ENCODE measurements at places on chromosomes 4 and X.

DNA sequence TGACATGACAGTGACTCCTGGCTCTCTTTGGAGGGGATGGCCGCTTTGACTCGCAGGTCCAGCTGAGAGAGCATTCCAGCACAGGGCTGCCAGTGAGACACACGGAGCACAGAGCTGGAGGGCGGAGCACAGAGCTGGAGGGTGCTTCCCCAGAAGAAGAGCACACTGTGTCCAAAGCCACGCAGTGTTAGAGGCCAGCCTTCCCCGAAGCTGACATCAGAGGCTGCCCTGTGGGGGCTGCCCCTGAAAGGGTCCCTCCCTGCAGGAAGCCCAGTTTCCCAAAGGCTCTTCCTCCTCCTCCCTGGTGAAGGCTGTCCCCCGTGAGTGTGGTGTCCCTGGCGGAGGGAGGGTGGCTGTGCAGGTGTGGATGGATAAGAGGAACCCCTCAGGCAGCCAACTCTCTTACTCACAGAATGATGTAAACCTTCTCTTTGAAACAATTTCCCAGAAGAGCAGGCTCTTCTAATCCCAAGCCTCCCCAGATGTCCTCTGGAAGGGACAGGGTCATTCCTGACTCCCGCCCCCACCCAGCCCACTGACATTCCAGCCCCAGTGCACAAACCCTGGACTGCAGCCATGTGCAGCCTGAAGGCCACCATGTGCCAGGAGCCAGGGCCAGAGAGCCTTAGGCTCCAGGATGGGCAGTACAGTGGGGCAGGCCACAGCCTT, 53.4 kb downstream of the PSAPL1 start:
- DNase-seq: no peak

- no peak for DNase-seq
Observed at GRCh38 chr4:182538031-182538430, 294.8 kb downstream of the TENM3 start.

DNA sequence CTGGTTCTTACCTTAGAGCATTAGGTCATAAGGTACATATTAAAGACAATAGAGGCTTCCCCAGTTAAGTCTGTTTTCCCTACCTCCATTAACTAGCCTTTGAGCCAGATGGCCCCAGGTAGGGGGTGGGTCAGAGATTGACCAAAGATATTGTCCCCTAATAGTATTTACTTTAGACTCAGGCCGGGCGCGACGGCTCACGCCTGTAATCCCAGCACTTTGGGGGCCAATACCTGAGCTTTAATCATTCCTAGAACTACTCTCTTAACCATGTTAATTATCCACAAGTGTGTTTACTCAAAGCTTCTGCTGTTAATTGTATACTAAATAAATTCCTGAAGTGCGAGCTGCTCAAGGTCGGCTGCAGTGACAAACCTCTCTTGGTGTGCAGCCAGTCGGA, 28.0 kb upstream of the AMBN start:
- no peak for DNase-seq

- no peak for DNase-seq
Observed at GRCh38 chr4:68349279-68349648, 626 bp downstream of the YTHDC1 start.

- no peak for DNase-seq
Observed at GRCh38 chr4:52372269-52372668, 286.8 kb downstream of the USP46 start.

DNA sequence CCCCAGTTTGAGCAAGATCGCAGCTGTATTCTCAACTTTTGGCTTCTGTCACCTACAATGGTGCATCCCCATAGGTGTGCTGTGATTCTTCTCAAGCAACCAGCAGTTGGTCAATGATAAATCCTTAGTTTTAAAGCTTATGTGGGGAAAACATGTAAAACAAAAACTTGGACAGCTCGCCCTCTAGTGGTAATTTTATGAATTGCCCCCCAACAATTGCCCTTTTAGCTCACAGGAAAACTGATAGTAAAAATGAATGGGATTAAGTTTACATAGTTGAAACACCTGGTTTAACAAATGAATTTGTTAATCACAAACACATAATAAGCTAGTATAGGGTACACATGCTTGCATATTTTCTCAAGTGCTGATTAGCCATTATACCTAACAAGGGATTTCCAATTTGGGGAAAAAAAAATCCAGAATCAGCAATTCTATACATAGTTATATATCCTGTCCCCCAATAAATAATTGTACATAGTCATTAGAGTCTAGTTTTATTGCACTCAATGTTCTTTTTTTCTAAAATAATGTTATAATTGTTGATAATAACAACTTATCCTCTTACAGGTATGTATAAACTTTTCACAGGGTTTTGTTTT, 30.1 kb downstream of the TEX13A start:
- no peak for DNase-seq

DNA sequence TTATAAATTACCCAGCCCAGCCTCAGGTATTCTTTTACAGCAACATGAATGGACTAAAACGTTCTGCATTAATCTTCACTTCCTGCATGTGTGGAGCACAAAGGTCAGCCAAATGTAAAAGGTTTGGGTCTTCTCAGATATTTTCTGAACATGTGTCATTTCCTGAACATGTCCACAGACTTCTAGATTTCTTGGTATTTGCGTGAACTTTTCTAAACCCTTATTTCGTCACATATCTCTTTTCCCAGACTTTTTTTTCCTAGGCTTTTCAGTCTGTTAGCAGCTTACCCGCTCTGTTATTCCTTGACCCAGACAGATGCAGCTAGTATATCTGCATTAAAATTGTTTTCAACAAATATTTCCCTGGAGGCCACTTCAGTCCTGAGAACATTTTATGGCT, 57.3 kb upstream of the USP51 start:
- DNase-seq: no peak

- no peak for DNase-seq
Observed at GRCh38 chrX:149515954-149516602, 11.0 kb upstream of the IDS start.

DNA sequence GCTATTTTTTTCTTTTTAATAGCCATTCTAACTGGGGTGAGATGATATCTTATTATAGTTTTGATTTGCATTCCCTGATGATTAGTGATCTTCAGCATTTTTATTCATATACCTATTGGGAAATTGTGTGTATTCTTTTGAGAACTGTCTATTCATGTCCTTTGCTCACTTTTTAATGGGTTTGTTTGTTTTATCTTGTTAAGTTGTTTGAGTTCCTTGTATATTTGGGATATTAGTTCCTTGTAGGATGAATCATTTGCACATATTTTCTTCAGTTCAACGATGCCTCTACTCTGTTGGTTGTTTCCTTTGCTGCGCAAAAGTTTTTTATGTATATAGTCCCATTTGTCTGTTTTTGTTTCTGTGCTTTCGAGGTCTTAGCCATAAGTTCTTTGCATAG, 43.1 kb upstream of the DRP2 start:
- no peak for DNase-seq

GRCh38 chr4:119034276-119035008, 101.2 kb upstream of the MYOZ2 start:
- DNase-seq: no peak

GRCh38 chr4:76420762-76421581, at the start of gene CCDC158:
Gene CCDC158 (minus strand): TSS chr4:76421141. CDS start chr4:76403207, 17,934 bp downstream.
- DNase-seq: no peak

- no peak for DNase-seq
Observed at GRCh38 chr4:147891476-147892115, 159.7 kb downstream of the ARHGAP10 start.

- no peak for DNase-seq
Observed at GRCh38 chr4:163680386-163681098, 186.1 kb downstream of the TMA16 start.

- no peak for DNase-seq
Observed at GRCh38 chrX:49308604-49309269, 5.3 kb downstream of the GAGE10 start.

DNA sequence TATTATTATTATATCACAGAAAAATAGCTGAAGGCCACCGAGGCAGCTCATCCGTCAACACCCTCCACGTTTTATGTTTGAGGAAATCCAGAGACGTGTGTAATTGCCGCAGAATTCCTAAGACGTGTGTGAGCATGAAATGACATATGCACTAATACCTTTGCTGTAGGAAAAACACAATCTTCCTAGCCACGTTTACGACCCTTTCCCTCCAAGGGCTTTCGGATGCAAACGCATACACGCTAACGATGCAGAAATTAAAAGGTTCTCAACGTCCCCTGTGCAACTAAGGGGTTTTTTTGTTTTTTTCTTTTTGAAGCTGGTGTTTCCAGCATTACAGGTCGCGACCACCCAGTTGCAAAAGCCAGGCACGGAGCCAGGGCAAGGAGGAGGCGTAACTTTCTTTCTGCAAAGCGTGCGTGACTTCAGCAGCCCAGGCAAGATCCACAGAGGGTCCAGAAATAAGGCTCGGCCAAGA, 33.8 kb downstream of the CRLF2 start:
- DNase-seq: no peak

GRCh38 chr4:151176685-151177084, 77.3 kb downstream of the RPS3A start:
- DNase-seq: no peak

DNA sequence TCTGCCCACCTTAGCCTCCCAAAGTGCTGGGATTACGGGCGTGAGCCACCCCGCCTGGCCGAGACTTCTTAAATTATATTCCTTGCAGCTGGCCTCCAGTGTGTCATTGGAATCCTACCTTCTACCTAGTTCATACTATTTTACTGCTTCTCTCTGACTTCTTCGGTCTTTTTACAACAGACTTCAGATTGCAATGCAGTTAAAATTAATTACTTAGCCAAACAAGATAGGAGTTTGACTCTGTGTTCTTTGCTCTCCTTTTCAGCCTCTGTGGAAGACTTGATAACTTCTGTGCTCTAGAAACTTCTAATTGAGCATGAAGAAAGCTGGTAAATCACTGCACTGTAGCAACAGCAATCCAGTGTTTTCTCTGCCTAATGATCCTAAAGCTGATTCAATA, 199.5 kb downstream of the GASK1B start:
- DNase-seq: no peak

All from stimulated activated CD8-positive, alpha-beta memory T cell treated with anti-CD3 and anti-CD28 coated beads, Interleukin-7, amount 100 ng/mL, for 4 hours (primary cell).